Choroid plexus epithelial cell (primary cell): ENCODE measurements at places on chromosomes 1 and 21.
A peak's percentile ranks its signal among the peaks of the same experiment; 100 is the strongest.

DNA sequence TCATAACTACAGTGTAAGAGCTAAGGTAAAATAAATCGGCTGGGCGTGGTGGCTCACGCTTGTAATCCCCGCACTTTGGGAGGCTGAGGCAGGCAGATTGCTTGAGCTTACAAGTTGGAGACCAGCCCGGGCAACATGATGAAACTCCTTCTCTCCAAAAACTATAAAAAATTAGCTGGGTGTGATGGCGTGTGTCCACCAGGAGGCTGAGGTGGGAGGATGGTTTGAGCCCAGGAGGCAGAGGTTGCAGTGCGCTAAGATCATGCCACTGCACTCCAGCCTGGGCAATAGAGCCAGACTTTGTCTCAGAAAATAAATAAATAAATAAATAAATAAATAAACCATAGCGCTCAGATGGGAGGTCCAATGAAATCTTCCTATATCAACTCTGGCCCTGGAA, 16.7 kb upstream of the FAM110D start:
- no peak for DNase-seq

DNA sequence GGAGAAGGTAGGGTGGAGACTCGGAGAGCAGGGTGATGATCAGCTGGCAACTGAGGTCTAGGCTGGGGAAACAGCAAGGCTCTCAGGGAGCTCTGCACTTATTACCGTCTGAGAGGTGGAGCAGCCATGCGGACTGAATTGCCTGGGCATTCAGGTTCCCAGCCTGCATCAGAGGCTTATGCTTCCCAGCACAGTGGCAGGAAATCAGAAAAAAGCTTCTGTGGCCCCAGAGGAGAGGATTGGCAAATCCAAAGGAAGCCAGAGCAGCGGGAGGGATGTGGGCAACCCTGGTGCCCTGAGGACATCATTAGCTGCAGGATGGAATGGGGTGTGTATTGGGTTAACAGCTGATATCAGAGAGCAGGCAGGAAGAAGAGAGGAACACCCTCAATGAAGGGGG, 374.1 kb upstream of the POU3F1 start:
- no peak for DNase-seq

GRCh38 chr1:54643736-54644135, 2.1 kb downstream of the MROH7 start:
- DNase-seq, result no peak

GRCh38 chr1:12722626-12723025, 6.7 kb downstream of the AADACL3 start:
- DNase-seq, result no peak

- DNase-seq, result peak; percentile 57
Observed at GRCh38 chr1:87902830-87903229, 574.1 kb downstream of the LMO4 start.

DNA sequence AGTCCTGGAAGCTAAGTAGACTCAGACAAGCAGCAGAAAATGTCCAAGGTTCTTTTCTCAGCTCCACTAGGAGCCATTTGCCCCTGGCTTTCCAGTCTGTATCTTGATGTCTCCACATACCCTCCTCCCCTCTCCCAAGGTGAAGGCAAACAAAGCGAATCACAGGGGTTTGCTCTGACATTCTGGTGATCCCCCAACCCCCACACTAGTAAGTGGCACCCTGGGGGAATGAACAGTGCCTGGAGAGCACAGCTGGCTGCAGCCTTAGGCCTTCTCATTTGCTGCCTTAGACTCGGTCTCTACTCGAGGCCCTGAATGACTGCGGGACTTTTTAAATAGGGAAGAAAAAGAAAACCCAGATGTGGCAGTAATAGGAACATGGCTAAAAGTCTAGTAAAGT, 15.3 kb downstream of the ERI3 start:
- DNase-seq, result no peak

- DNase-seq, result no peak
Observed at GRCh38 chr1:211739671-211740411, 64.4 kb upstream of the NEK2 start.

DNA sequence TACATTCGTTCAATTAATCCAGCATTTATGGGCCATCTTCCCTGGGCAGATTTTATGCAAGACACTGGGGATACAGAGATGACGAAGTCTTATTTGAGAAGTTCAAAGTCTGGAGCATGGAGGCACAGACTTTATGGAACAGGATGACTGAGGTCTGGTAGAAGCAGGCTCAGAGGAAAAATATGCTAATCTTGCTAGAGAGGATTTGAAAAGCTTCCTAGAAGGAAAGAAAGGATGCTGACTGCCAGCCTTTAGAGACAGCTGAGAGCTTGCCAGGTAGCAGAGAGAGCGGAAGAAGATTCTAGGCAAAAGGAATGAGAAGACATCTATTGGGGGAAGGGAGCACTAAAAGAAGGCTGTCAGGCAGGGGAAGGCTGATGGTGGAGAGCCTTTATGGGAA, 75.5 kb upstream of the ATP5PO start:
- no peak for DNase-seq

GRCh38 chr21:42401820-42402251, 1.9 kb upstream of the UBASH3A start:
- no peak for DNase-seq

GRCh38 chr1:47683401-47683800, 245.6 kb downstream of the FOXD2 start:
- DNase-seq, result no peak

GRCh38 chr21:38376693-38377092, 119.9 kb downstream of the KCNJ15 start:
- no peak for DNase-seq

GRCh38 chr1:84376000-84376910, 22.0 kb upstream of the DNASE2B start:
- no peak for DNase-seq

DNA sequence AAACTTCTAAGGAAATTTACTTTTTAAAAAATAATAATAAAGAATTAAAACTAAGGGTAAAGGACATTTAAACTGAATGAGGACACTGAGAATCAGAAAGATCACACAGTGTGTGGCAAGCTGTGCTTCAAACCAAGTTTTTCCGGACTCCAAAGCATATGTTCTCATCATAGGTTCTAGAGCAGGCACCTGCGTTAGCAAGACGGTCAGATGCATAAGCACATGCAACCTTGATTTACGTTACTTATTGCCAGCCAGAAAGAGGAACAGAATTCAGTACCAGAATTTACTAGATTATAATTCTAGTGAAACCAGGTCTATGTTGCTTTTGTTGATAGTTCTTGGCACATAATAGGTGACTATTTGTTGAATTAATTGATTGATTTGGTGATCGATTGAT, 6.2 kb upstream of the LBR start:
- DNase-seq, result no peak

- DNase-seq, result no peak
Observed at GRCh38 chr1:25933479-25934365, 27.5 kb upstream of the STMN1 start.

GRCh38 chr1:8155528-8156186, 129.5 kb upstream of the ERRFI1 start:
- peak; percentile 28 for DNase-seq
